ENCODE measurements at places on chromosomes 11 and 22.

DNA sequence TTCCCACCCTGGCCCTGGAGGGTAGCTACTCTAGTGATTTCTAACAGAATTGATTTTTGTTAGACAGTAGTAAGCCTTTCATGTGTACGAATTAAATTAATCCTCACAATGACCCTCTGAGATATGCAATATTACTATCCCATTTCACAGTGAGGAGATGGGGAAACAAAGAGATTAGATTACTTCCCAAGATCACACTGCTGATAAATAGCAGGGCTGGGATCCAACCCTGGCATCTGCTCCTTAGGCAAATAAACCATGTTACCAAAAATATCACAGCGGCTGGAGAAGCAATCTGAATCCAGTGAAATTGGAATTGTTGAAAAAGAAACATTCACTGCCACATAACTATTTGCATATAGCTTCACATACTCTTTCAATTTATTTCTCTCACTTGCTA, 12.8 kb upstream of the CAVIN3 start:
- no peak for DNase-seq

DNA sequence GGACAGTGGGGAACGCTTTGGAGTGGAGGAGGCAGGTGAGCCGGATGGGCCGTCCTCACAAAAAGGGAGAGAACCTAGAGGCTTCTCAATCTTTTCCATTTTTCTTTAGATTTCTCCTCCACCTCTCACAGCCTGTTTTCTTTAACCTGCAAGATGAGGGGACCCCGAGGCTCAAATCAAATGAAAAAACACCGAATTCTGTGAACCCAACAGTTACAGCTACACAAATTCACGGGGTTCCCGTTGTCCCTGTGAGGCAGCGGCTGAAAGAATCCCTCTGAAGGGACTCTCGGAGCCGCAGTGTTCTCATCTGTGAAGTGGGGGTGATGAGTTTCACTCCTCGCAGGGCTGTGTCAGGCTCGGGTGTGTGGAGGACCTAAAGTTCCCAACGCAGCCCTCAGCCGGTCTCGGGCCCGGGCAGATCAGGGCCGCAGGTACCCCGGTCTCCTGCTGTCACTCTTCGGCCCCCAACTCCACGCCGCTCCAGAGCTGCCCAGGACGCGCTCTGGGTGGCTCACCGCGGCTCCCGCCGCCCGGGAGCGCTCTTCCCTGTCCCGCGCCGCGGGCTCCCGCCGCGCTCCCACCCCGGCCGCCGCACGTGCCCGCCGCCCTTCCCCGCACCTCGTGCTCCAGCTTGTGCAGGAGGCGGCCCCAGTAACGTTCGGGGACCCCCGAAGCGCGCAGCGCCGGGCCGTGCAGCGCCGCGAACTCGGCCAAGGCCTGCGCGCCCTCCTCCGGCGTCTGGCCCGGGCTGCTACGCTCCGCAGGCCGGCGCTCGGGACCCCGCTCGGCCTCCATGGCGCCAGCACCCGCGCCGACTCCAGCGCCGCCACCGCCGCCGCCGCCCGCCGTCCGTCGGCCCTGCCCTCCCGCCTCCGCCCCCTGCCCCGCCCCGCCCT, at the start of gene TTLL12:
TTLL12 (minus strand) TSS at position 863 of the 899 bp plus-strand sequence; CDS start at position 798, 65 bp downstream.
- DNase-seq, result no peak

GRCh38 chr11:131504199-131504949, 134.0 kb downstream of the NTM start:
- DNase-seq, result no peak

DNA sequence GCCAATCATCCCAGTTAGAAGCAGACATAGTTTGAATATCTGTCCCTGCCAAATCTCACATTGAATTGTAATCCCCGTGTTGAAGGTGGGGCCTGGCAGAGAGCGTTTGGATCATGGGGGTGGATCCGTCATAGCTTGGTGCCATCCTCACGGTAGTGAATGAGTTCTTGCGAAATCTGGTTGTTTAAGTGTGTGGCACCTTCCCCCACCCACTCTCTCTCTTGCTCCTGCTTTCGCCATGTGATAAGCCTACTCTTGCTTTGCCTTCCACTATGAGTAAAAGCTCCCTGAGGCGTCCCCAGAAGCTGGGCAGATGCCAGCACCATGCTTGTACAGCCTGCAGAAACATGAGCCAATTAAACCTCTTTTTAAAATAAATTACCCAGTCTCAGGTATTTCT, 5.0 kb upstream of the CCDC81 start:
- no peak for DNase-seq

DNA sequence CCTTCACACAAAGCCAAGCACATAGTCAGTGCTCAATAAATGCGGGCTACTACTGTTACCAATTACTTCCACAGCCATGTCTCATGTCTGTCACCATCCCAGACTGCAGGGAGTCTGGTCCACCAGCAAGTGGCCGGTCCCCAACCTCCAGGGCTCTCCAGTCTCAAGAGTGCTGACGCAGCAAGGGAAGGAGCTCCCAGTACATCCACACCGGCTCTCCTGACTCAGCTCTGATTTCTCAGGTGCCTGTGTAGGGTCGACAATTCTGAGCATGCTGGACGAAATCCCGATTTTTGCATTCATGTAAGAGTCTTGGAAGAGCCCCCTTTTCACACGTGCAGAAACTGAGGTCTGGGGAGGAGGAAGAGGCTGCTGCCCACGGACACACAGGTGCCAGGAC, 10.3 kb upstream of the NEFH start:
- DNase-seq, result no peak

DNA sequence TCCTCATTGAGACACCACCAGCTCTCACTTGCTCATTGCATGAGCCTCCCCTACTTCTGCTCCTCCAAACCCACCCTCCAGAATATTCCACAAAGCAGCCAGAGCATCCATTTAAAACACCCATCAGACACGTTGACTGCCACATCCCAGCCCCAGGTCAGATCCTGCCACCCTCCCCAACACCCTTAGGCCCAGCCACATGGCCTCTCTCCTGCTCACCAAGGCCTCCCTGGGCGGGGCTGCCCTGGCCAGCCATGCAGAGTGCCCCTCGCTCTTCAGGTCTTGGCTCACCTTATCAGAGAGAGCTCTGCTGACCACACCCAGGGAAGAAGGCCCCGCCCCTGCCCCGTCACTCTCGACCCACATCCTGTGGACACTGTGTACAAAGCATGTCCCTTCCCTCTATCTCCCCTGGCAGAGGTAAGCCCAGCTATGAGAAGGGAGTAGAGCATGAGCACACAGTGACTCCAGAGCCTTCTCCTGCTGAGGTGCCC, 106.8 kb downstream of the MICAL3 start:
- DNase-seq, result no peak

- no peak for DNase-seq
Observed at GRCh38 chr22:31075961-31076360, 5.2 kb upstream of the SMTN start.

- DNase-seq, result no peak
Observed at GRCh38 chr11:71301858-71302533, 49.6 kb upstream of the SHANK2 start.

DNA sequence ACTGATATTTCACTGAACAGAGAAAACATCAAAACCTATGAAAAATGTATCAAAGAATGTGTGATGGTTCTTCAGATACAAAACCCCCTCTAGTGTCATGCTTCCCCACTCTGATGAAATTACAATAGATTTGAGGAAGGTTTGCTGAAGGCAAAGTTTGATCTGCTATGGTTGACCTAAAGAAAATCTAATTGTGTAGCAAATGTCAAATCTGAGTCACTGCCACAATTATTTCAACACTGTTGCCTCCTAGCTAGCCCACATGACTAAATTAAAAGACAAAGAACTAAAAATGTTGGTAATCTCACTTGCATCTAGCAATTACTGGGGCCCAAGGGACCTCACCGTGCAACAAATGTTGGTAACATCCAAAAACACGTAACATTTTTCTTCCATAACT, 728.0 kb downstream of the DLG2 start:
- no peak for DNase-seq

- no peak for DNase-seq
Observed at GRCh38 chr22:32643246-32643645, 158.3 kb upstream of the TIMP3 start.

GRCh38 chr11:32425761-32426160, 9.6 kb downstream of the WT1 start:
- DNase-seq, result no peak

DNA sequence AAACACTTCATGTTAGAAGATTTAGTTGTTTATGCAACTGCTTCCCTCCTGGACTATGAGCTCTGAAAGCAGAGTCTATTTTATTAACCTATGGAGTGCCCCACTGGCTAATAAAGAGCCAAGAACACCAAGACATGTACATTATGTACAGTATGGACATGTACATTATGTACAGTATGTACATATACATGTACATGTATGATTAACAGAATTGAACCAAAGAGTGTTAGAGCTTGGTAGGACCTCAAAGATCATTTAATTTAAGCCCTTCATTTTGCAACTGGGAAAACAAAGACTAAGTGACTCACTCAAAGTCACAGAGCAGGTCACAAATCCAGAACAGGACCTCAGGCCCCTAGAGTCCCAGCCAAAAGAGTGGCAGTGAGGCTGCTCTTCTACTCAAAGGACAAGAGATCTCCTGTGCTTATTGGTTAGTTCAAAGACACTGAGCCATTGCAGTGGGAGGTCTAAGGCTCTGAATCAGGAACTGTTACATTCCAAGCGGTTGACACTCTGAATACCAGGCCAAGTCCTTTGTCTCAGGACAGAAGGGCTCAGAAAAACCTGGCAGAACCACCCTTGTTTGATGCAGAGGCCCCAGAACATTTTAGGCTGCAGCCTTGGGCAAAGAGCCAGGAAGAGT, 103.8 kb downstream of the FAM168A start:
- DNase-seq, result no peak

- peak; percentile 37 for DNase-seq
Observed at GRCh38 chr11:124108156-124108555, 7.1 kb upstream of the VWA5A start.

DNA sequence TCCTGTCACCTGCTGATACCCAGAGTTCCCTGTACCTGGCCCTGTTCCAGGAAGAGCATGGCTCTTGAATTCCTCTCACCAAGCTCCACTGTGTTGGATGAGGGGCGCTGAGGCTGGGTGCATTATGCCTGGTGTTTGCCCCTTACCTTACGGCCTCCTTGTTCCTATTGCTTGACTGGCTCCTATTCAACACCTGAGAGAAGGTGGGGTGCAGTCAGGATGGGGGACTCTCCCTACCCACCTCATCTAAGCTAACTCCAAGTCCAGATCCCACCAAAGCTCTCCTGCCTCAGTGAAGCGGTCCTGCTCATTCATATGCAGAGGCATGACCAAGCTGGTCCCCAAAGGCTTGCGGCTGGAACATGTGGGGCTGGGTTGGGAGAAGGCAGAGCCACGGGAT, 35.8 kb upstream of the RIC3 start:
- no peak for DNase-seq

DNA sequence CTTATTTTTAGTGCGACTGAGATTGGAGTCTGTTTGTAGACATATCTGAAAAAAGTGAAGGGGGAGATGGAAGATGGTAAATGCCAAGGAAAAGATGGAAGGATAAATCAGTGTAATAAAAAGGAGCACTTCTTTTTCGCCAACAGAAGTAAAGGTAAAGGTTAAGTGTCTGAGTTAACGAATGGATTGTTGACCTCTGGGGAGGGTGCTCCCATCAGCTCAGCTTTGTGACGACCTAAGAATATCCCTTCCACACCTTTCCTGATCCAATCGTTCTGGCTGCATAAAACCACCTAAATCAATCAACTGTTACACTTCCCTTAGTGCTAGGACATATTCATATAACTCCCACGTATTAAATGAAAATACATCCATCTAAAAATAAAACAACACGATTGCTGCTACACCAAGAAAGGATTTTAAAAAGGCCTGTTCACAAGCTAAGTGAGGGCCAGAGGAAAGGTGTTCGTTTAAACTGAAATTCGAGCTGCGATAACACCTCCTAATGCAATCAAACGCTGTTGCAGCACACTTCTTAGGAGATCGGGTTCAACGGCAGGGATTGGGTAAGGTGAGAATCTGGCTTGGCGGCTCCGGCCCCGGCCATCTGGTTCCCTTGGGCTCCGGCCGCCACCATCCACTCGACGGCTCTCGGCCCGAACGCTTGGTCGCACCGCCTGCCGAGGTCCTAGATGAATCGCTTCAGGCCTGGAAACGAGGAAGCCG, 658 bp downstream of the C11orf71 start:
- DNase-seq, result peak; percentile 14

DNA sequence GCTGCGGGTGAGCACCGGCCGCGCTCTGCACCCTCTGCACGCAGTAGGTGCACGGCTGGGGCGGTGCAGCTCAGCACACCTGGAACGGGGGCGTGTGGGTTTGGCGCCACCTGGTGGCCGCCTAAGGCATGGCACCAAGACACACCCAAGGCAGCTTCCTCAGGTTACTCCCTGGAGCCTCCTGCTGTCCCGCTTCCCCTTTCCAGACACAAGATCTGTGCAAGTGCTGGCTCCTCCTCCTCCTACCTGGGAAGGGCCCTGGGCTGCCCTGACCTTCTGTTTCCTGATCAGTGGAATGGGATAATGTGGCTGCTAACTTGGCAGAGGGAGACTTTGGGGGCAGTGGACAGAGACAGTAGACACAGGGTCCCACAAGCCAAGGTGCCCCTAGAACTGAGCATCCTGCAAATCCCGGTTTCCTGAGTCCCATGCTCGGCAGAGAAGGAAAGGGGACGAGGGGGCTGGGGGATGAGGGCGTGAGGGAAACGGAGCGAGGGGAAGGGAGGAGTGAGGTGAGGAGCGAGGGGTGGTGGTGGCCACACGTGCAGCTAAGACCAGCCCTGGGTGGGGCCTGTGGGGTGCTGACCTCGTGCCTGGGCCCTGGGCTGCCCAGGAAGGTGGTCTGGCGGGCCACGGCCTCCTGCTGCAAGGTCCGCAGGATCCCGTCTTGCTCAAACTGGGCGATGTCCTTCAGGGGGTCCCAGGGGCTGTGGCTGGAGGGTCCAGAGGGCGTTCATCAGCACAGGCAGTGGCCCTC, 34.8 kb upstream of the CARS1 start:
- peak; percentile 39 for DNase-seq

DNA sequence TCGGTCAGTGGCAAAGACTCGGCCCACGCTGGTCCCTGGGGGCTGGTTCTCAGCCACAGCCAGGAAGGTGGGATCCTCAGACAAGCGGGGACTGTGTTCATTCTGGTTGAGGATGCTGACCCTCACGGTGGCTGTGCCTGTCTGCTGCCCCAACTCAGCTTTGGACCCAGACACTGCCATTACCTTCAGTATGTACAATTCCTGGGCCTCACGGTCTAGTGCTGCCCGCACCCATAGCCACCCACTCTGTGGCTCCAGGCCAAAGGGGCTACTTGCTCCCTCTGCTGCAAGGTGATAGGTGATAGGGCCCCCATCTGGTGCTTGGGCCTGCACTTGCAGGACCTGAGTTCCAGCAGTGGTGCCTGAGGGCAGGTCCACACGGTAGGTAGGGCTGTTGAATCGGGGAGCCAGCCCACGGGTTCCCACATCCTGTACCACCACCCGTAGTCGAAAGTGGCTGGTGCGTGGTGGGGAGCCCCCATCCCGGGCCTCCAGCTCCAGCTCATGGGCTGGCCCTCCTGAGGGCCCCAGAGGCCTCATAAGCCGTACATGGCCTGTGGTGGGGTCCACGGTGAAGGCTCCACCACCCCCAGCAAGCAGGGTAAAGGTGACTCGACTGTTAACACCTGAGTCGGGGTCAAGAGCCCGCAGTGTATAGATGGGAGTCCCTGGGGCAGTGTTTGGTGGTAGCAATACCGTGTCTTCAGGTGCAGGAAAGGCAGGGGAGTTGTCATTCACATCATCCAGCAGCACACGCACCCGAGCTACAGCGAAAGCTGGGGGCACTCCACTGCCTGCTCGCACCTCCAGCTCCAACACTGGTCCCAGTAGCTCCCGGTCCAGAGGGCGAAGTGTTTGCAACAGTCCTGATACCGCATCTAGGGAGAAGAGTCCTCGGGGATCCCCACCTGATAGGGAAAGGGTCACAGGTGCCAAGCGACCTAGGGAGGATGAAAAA, 13.2 kb upstream of the TPP1 start:
- DNase-seq, result no peak
